ENCODE measurements at places on chromosomes 4 and X.

DNA sequence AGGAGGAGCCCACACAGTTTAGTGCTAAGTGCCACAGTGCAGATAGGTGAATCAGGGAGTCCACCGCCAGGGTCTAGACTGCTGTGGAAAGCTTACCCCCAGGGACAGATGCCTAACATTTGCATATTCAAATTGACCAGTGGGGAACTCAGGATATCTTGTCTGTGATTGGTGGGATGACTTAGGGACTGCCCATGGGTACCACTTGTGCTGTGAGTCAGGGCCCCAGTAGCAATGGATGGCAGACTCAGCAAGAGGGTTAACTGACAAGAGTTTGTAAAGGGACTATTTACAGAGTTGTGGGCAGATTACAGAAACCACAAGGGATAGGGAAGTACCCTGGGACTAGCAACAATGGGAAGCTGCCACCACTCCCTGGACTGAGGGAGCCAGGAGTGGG, 282.1 kb downstream of the BCOR start:
- no peak for DNase-seq

GRCh38 chr4:95833711-95834194, 6.1 kb upstream of the PDHA2 start:
- DNase-seq = no peak

- DNase-seq = no peak
Measured at GRCh38 chr4:25903900-25904747, 9.9 kb upstream of the SMIM20 start.

DNA sequence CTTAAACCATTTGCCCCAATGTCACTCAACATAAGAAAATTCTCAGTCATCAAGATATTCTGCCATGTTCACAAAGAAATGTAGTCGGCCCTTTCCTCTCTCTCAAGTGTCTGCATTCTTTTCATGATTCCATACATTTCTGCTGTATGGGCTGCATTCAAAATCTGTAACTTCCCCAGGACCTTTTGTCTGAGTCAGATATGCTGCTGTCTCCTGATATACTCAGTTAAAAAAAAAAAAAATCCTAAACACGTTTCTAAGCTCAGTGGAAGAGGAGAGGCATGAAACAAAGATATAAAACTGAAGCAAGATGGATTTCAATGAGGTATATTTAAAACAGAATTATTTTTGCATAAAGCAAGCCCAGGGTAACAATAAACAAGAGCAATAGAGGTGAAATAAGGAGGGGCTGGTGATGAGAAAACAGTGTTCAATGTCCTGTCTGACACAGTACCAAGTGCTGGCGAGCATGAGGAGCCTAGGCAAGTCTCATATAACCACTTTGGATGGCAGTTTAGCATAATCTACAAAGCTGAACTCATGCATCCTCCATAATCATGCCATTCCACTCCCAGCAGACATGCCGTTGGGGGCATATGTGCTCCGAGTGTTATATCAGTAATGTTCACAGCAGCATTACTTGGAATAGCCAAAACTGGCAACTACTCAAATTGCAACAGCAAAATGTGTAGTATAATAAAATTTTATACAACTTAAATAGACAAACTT, 76.7 kb downstream of the MANBA start:
- no peak for DNase-seq

DNA sequence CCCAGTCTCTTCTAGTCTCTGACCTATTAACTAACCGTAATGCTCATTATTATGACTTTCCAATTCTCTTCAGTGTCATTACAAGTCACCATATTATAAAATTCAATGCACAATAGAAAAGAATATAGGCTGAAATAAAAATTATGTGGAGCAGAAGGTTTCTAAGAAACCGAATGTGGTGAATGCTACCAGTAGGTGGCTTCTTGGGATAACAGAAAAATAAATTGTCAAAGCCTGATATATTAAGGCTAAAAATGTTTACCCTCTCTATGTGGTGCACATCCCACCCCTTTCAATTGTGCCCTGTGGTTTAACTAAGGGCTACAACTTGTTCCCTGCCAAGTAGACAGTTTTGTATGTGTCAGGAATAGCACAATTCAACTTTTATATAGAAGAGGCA, 624.6 kb upstream of the TECRL start:
- DNase-seq = no peak

DNA sequence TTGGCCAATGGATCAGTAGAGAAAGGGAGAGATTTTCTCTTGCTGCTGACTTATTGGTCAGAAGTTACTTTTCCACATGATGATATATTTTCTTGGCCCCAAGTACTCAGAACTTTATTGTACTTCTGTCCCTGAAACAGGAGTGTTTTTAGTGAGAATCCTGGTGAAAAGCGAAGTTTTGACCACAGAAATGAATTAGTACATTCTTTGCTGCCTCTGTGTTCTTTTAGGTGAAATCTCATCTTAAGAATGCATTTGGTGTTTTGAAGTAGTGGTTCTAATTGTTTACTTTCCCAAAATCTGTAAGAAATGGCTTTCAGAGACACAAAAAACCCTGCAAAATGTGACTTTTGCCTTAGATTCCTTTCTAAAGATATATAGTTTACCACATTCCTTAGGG, 240.4 kb downstream of the FRMPD4 start:
- no peak for DNase-seq

DNA sequence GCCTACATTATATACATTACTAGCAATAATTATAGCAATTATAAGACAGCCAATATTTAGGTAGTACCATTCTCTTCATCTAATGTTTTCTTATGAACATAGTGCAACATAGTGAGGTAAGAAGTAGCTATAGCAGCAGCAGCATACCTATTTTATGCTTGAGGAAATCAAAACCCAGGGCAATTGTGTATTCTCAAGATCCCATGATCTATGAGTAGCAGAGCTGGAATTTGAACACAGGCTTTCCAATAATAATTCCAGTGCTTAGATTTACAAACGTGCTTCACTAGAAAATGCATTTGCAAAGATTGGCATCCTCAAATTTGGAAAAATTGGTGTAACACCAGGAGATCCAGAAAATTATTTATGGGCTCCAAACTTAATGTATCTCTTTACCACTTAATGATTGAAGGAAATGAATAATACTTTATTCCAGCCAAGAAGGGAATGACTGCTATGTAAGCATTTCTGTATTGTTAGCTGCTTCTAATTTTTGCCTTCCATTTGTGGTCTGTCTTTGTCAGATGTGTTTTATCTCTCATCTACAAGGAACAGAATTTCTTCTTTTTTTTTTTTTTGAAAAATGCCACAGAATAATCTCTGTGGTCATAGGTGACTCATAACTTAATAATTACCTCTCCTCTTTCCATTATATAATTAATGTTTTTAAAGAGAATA, 451.1 kb downstream of the ARAP2 start:
- no peak for DNase-seq

GRCh38 chrX:154083126-154083517, 14.4 kb downstream of the MECP2 start:
- DNase-seq = no peak

DNA sequence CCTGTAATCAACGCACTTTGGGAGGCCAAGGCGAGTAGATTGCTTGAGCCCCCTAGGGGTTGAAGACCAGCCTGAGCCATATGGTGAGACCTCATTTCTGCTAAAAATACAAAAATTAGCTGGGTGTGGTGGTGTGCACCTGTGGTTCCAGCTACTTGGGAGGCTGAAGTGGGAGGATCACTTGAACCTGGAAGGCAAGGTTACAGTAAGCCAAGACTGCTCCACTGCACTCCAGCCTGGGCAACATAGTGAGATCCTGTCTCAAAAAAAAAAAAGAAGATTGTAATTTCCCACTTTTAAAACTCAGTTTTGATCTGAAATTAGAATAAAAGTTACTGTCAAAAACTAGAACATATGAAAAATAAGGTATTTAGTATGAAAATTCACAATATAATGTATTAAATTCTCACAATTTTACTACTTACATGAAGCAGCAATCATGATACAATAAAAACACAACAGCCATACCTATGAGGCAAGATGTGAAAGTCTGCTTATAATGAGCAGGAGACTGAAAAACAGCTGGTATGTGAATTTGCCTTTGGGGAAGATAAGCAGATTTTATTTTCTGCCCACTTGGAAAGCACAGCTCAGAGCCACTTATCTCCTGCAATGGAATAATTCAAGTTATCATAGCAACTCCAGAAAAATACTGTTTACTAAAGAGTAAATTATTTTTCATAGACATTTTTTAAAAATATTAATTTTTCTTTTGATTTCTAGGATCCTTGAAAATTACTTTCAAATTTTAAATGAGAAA, 50.6 kb downstream of the ZGRF1 start:
- no peak for DNase-seq

DNA sequence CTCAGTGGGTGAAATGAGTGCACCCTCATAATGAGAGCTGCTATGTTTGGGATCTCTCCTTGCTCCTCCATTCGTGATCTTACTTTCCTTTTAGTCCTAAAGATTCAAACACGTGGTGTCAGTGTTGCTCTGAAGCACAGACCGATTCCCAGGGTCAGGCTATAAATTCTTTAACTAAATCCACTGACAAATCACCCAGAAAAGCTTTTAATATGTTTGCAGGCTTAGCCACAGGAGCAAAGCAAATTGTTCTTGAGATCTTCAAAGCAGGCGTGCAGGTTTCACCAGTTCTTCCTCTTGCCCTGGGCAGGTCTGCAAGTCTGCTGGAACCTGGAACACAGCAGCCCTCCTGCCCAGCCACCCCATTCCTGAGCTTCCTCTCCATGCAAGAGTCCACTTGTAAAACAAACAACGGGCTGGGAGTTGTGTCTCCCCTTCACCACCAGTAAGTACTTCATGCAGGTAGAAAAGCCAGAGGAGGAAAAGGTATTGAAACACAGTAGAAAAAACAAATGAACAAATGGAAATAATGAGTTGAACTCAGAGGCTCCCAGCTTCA, 70.1 kb upstream of the ENPP6 start:
- DNase-seq = no peak

DNA sequence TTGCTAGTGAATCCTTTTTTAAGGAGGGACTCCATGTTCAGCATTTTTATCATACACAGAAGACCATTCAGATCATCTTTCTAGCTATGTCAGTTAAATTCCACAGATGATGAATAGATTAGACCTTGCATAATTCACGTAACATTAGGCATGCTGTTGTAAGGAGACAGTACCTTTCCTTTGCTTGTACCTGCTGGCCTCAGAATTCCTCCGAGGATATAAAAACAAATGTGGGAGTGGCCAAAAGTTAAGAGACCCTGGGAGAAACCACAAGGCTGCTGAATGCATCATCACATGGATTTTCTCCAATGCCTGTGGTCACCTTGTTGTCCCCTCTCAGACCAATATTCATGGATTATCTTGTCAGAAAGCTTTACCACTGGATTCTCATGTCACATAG, 201.4 kb downstream of the MAGEB17 start:
- DNase-seq = no peak

- no peak for DNase-seq
Measured at GRCh38 chr4:53557669-53558064, 33.6 kb downstream of the LNX1 start.

DNA sequence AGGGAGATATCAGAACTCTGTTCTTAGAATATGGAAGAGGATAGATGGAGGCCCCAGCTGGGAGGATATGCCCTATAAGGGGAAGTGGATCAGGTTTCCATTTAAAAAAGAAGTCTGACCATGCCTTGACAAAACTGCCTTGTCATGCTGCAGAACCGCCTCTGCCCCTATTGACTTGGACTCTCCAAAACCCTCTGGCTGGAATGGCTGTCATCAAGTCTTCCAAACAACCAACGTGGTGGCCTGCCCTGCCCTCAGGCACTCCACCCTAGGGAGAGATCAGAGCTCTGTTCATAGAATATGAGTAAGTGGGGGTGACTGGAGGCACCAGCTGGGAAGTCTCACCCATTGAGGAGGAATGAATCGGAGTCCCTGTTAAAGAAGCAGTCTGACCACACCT, 114.9 kb downstream of the VSIG4 start:
- no peak for DNase-seq

DNA sequence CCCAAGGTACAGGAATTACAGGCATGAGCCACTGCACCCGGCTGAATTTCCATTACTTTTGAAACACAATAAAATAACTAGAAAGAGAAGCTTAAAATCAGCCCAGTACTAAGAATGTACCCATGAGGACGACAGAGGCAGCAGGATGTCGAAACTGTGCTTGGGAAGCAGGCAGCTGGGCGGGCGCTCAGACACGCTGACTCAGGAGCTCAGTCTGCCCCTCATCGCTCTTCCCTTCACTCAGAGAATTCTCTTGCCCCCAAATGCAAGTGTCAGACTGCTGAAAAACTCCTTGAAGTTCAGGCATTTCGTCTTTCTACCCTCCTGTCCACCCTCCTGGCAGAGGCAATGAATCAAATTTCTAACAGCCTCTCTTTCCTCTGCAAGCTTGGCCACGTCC, 41.0 kb upstream of the CDKN2AIP start:
- DNase-seq = no peak

- DNase-seq = no peak
Measured at GRCh38 chr4:153204728-153205648, 745 bp downstream of the TRIM2 start.

GRCh38 chr4:88818631-88819470, 121.2 kb upstream of the NAP1L5 start:
- no peak for DNase-seq

GRCh38 chr4:87530229-87530628, 1.1 kb upstream of the SPARCL1 start:
- no peak for DNase-seq

DNA sequence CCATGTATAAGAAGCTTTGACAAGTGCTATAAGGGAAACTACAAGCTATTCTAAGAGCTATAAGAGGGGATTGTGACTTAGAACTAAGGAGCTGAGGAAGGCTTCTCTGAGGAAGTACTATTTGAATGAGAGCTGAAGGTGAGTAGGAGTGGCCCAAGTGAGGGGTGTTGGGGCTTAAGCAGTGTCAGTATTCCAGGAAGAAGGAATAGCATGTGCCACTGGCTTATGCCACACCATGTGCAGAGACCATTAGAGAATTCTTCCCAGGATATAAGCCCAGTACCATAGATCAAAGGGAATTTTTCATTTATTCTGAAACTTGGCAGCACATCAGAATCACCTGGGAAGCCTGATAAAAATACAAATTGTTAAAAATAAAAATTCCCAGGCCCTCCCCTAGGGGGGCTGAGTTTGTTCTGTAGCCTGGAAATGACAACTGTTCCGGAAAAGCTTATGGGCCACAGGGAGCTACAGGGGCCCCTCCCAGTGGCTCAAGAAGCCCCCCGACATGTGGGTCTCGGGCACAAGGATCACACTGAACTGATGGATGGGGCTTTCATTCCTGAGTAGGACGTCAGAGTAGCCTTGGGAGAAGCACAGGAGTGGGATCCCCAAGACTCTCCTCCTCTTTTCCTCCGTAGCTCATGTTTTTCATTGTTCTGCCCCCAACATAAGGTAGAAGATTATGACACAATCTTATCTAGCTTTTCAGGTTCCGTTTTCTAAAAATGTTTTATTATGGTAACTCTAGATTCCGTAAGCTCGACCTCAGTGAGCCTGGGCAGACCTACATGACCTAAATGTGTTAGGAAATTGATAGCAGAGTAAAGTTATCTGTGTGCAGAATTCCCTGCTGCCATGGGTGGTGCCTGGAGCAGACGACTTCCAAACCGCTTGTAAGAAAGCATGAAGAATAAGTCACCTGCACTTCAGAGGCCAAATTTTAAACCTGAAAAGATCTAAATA, 119.3 kb downstream of the AFF1 start:
- DNase-seq = no peak

- DNase-seq = no peak
Measured at GRCh38 chr4:60744767-60745166, 455.4 kb upstream of the ADGRL3 start.

Measured in stimulated activated CD8-positive, alpha-beta memory T cell treated with anti-CD3 and anti-CD28 coated beads, Interleukin-4, amount 100 ng/mL, for 1 hour (primary cell).